Lower lobe of right lung (tissue), 2 donors: ENCODE measurements at places on chromosomes 5 and 9.

- no peak for DNase-seq
These were observed 33.7 kb downstream of the LHX3 start for GRCh38 chr9:136171009-136171800.

- DNase-seq: no peak
These were observed 62.4 kb downstream of the HMHB1 start for GRCh38 chr5:143874312-143874711.

GRCh38 chr5:169521366-169521983, 62.1 kb upstream of the SPDL1 start:
- DNase-seq: no peak

DNA sequence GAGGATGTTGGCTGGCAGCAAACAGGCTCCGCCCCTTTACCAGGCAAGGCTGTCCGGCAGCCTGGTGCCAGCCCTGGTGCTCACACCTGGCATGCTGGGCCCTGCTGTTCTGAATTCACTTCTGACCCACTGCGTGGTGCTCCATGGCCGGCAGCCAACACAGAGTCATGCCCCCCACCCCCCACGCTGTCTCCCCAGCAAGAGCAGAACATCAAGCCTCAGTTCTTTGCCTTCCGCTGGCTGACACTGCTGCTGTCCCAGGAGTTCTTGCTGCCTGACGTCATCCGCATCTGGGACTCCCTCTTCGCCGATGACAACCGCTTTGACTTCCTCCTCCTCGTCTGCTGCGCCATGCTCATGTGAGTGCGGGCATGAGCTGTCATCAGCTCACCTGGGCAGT, 12.6 kb upstream of the ENDOG start:
- no peak for DNase-seq

GRCh38 chr5:133467826-133468463, 144.4 kb downstream of the FSTL4 start:
- DNase-seq: no peak

DNA sequence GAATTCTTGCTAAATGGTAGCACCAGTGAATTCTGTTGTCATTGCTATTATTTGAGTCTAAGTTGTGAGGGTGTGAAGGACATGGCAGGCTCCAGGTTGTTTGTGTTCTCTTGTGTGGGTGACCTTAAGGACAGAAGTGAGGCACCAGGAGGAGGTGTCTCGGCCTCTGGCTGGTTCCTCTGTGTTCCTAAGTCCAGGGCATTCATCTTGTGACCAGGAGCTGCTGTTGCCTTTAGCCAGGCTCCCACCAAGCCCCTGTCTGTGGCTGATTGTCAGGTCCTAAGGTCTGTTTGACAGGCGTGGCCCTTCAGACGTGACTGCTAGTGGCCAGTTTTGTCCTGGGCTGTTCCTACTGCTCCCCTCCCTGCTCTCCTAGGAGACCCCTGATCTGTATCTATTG, 89.4 kb downstream of the ANGPTL2 start:
- no peak for DNase-seq

- no peak for DNase-seq
These were observed 12.9 kb downstream of the TCF7 start for GRCh38 chr5:134127376-134127861.

- DNase-seq: no peak
These were observed 153.4 kb upstream of the PTCH1 start for GRCh38 chr9:95670122-95670521.

GRCh38 chr9:5719100-5719926, 90.4 kb downstream of the RIC1 start:
- no peak for DNase-seq

- no peak for DNase-seq
These were observed 2.4 kb downstream of the AGGF1 start for GRCh38 chr5:77032635-77033034.

GRCh38 chr5:105430516-105430915, 1867.9 kb upstream of the NUDT12 start:
- DNase-seq: no peak

DNA sequence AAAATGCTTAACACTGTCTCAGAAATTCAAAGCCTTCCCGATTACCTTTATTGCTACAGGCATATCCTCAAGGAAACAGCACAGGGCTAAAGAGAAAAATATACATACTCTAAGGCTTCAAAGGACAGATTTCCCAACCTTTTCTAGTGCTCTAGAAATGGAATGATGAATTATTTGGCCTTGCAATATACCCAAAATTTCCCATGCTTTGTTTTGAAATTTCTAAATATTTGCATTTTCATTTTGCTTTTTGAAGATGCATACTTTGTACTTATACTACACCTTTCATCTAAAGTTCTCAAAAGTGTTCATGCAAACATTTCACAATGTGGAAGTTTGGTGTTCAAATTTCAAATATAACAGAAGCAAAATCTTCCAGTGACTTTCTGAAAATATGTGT, 312.7 kb upstream of the PDE4D start:
- no peak for DNase-seq

GRCh38 chr9:73775757-73776156, 624.1 kb downstream of the ANXA1 start:
- no peak for DNase-seq

DNA sequence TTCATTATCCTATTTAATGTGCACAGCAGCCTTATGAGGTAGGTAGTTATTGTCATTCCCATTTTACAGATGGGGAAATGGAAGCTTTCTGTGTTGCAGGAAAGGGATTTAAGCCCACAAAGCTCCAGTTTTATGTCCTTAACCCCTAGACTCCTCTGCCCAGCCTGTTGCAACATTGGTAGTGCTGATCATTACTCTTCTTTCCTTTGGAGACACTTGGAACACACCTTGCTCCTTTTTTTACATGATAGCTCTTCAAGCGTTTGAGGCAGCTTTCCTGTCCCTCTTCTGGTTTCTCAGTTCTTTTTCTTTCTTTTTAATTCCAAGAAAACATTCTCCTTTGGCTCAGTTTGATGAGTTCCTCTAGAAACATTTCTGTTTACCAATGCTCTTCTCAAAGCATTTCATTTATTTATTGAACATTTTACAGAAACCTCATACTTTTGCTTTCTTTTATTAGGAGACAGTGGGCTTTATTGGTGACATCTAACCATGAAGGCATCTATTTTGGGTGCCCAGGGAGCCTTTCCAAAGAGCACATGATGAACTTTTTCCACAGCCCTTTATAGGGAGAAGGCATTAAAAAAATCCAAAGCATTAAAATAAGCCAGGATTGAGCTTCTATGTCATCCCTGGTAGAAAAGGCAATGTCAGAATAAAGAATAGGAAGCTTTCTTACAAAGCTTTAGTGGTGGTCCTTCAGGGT, 218.0 kb downstream of the TMEM38B start:
- no peak for DNase-seq

GRCh38 chr5:45029553-45029952, 220.8 kb downstream of the MRPS30 start:
- DNase-seq: no peak

GRCh38 chr9:34059281-34059680, 10.6 kb upstream of the UBAP2 start:
- no peak for DNase-seq

DNA sequence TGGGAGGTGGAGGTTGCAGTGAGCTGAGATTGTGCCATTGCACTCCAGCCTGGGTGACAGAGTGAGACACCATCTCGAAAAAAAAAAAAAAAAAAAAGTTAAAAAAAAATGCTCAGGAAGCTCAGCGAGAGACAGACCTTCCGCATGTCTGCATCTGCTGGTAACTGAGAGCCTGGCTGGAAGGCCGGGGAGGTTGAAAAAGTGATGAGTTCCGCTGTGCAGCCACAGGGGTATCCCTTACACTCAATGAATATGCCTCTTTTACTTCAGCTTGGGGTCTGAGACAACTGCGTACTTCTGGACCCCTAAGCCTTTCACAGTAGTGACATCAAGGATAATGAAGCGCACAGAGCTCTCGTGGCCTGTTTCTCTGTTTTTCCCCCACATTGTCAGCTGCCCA, 179.9 kb upstream of the KLF4 start:
- no peak for DNase-seq

- DNase-seq: no peak
These were observed 263.3 kb upstream of the IL12B start for GRCh38 chr5:159593518-159594073.
